Ammon's horn (tissue), 1 donor: ENCODE measurements at places on chromosomes 6 and 20.
A peak's percentile ranks its signal among the peaks of the same experiment; 100 is the strongest.

DNA sequence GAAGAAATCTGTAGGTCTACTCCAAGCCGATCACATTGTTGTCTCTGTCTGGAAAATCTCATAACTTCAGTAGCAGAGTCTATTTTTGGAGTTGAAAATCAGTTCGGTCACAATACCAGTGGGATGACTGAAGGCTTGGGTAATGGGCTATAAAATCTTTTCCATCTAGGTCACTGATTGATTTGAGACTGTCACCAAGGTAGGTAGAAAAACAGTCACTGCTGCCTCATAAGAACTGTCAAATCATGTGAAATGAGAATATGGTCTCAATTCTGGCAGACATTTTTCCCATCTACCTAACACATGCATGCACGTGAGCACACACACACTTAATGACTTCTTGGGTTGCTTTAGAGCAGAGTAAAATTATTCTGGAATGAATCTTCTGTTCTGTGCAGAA is 1162.8 kb upstream of the CITED2 start:
- no peak for DNase-seq

GRCh38 chr20:17794400-17794799 is 94.6 kb downstream of the BANF2 start:
- peak; percentile 50 for DNase-seq

- no peak for DNase-seq
These were observed 38.3 kb downstream of the PDRG1 start for GRCh38 chr20:31913431-31914157.

DNA sequence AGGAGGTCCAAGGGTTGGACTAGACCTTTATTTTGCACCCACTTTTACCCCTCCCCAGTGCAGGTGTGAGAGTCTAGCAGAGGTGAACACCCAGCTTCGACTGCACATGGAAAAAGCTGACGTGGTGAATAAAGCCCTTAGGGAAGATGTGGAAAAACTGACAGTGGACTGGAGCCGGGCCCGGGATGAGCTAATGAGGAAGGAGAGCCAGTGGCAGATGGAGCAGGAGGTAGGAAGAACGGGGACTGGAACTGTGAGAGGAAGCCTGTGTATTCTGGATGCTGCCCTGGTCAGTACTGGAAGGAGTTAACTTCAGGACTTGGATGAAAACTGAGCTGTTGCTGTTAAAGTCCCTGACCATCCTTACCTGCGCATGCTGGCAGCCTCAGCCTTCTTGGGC is 10.6 kb downstream of the CEP250 start:
- DNase-seq = peak; percentile 15

- DNase-seq = no peak
These were observed 64.0 kb downstream of the BLOC1S5 start for GRCh38 chr6:8000188-8000596.

DNA sequence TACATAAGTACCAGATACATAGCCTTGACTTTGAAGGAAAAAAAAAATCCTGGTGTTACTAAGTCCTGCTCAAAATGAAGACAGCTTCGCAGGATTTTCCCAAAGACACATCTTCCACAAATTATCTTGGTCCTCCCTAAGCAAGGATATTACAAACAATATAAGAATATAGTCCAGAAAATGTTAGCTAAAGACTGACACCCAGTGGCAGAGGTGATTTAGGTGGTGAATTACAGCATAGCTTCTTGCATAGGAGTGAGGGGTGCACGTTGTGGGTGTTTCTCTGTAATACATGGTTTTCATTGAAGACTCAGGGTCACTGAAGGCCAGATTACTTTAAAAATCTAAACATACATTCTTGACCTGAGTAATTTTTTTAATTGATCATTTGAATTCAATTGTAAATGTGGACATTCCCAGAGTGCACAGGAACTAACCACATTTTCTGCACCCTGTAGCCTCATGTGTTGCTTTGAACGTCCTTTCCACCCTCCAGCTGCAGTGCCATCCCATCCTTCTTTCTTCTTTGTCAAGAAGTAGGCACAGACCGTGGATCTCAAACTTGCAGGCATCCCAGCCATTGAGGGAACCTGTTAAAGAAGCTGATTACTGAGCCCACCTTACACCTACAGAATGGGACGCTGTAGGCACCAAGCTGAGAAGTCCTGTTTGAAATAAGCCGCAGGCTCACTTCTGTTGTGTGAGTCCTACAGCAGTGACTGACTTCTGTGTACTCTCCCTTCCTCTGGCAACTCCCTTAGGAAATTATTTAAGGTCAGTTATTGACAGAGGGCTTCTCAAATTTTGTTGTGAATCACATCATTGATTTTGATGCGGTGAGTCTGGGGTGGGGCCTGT is 102.6 kb downstream of the PERP start:
- peak; percentile 11 for DNase-seq

DNA sequence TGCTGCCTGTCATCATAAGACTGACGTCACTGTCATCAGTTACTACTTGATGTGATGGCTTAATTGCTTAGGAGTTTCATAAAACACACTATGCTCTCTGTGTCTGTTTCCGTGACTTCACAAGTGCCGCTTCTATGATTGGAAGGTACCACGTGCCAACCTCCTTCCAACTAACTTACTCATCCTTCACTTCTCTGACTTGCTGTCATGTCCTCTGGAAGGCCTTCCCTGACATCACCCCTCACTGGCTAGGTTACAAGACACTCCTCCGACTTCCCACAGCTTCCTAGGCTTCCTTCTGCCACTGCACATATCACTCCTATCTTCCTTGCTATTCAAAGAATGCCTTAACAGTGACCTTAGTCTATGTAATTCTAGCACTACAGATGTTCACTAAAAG is 20.4 kb downstream of the SERINC3 start:
- no peak for DNase-seq

DNA sequence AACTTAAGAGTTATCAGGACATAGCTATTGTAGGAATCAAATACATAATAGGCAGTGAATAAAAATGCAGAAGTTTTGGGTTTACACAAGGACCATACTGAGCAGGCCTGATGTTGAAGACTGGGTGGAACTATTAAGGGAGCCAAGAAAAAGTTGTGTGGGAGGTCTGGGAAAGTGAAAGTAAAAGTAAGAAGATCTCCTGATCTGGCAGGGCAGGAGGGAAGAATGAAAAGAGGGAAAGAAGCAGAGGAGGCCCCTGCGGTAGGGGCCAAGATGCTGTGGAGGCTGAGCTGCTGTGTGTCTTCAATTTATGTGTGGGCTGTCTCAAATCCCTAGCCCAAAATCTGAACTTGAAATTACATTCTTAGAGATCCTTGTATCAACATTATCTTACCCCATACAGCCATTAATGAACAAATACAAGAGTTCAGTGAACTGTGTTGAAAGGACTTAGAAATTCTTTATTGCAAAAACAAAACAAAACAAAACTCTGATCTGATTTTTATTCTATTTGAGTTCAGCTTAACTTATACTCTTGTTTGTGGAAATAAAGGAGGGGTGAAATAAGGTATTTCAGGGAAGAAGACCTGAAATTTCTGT is 1183.8 kb downstream of the HACE1 start:
- DNase-seq = no peak

- DNase-seq = no peak
These were observed 799 bp downstream of the NRM start for GRCh38 chr6:30689985-30690384.

GRCh38 chr6:134031696-134032255 is 20.6 kb downstream of the SLC2A12 start:
- DNase-seq = no peak

- DNase-seq = no peak
These were observed 5.5 kb upstream of the DLL1 start for GRCh38 chr6:170296423-170296745.

- no peak for DNase-seq
These were observed 548.2 kb downstream of the QKI start for GRCh38 chr6:163962627-163963117.

- peak; percentile 90 for DNase-seq
These were observed 82.7 kb upstream of the TOP1 start for GRCh38 chr20:40945754-40946450.

- no peak for DNase-seq
These were observed 293.6 kb downstream of the COL12A1 start for GRCh38 chr6:74912234-74912633.

GRCh38 chr6:47663462-47664216 is 34.7 kb upstream of the ADGRF4 start:
- no peak for DNase-seq

- no peak for DNase-seq
These were observed 64.5 kb downstream of the THBS2 start for GRCh38 chr6:169189182-169189581.

DNA sequence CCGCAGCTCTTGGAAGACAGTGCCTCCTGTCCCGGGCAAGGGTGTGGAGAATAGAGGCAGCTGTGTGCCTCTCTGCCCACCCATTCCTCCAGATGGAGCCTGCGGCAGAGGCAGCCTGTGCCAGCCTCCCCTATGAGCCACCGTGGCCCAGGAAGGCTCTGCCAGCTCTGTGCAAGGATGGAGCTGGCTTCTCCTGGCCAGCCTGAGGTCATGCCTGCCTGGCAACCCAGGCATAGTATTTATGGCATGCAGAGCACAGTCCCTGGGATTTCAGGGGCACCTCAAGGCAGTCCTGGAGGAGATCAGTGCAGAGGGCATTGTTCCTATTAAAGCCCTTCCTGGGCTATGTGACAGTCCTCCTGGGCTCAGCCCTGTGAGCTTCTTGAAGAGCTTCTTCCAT is 1.5 kb downstream of the EPB41L1 start:
- peak; percentile 76 for DNase-seq

GRCh38 chr6:17851720-17852161 is 135.7 kb downstream of the KIF13A start:
- DNase-seq = no peak

DNA sequence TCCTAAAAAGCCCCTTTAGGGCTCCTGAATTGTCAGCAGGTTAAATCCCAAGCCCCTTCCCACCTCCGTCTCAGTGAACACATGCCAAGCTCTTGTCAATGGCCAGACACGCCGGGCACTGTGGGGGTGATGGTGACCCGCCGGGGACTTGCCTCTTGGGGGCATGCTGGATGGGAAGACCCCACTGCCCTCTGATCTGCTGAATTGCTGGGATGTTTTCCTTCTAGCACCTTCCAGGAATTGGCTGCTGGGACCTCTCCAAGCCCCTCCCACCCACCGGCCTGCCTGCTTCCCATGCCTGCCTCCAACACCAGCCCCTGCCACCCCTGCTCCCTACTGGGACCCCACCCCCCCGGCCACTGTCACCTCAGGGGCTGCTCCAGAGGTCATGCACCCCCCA is 345.9 kb downstream of the CDH4 start:
- no peak for DNase-seq

GRCh38 chr6:94052749-94053148 is 633.4 kb upstream of the EPHA7 start:
- no peak for DNase-seq

GRCh38 chr20:49063279-49063678 is 17.2 kb downstream of the CSE1L start:
- DNase-seq = no peak

DNA sequence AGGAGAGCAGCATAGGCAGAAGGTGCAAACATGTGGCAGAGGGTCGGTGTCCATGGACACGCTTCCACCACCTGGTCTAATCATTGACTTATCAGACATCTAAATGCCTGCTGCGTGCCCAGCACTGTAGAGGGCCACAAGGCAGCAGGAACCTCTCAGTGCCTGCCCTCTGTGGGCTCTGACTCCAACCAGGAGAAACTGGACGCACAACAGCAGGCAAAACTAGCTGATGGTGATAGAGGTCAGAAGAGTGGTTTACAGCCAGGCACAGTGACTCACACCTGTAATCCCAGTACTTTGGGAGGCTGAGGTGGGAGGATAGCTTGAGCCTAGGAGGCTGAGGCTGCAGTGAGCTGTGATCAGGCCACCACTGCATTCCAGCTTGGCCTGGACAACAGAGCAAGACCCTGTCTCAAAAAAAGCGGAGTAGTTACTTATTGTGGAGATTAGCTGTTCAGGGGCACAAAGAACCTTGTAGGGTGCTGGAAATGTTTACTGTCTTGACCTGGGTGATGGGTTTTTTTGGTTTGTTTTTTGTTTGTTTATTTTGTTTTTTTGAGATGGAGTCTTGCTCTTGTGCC is 46.5 kb downstream of the PPARD start:
- no peak for DNase-seq

- DNase-seq = no peak
These were observed 3.7 kb downstream of the AK9 start for GRCh38 chr6:109687271-109687761.

DNA sequence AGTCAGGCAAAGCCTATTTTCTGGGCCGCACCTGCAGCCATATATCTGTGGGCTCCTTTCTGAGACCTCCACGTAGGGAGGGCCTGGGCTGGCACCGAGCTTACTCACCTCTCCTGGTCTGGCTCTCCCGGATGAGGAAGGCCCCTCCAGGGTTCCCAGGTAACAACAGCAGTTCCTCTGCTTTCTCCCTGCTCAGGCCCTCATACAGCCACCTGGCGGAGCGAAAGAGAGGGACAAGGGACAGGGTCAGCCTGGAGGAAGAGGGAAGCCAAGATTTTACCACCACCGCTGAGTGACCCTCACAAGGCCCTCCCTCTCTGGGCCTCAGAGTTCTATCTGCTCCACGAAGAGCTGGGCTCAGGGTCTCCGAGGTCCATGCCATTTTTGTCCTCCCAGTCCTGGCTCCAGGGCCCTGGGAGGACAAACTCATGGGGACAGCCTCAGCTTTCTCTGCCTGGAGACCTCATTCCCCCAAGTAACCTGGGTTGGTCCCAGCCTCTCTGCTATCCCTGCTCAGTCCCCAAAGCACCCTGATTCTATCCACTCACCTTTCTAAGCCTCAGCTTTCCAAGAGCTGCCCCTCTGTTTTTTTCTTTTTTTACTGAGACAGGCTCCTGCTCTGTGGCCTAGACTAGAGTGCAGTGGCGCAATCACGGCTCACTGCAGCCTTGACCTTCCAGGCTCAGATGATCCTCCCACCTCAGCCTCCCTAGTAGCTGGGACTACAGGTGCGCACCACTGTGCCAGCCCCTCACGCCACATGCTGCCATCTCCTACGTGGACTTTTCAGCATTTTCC is 13.3 kb downstream of the SLA2 start:
- no peak for DNase-seq

- DNase-seq = no peak
These were observed 5.5 kb upstream of the UTRN start for GRCh38 chr6:144279484-144280150.
